ENCODE measurements at places on chromosomes 16 and 17.

- no peak for DNase-seq
These were observed 172.8 kb downstream of the RBFOX3 start for GRCh38 chr17:79438058-79438457.

GRCh38 chr16:54006693-54007092 is 279.9 kb downstream of the IRX3 start:
- no peak for DNase-seq

- no peak for DNase-seq
These were observed 5.2 kb upstream of the ZNF821 start for GRCh38 chr16:71889147-71889546.

- peak; percentile 71 for DNase-seq
These were observed 24.9 kb downstream of the SBK1 start for GRCh38 chr16:28317040-28317880.

GRCh38 chr17:8949061-8949661 is 16.3 kb downstream of the PIK3R5 start:
- DNase-seq, result no peak

DNA sequence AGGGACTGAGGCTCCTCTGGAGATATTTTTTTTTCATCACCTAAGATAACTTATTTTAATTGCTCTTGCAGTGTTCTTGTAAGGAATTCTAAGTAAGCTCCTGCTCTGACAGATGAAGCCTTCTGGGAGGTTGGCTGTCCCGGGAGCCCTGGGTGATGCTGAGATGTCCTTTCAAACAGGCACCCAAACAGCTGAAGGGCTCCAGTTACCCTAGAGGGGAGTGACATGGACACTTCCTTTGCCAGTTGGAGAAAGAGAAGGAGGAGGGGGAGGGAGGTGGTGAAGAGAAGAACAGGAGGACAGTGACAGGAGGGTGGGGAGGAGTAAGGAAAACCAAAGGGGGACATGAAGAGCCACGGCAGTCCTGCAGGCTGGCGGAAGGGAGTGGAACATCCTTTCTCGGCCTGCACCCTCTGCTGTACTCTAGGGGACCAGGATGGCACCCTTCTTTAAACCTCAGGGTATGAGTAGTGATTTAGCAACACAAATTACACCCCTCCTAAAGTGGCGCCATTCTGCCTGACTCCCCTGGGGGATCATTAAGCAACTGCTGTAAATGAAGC is 51.8 kb downstream of the MYH3 start:
- no peak for DNase-seq

- DNase-seq, result no peak
These were observed 6.7 kb downstream of the SHMT1 start for GRCh38 chr17:18356624-18357023.

GRCh38 chr16:23320693-23321092 is 18.6 kb downstream of the SCNN1B start:
- DNase-seq, result no peak

DNA sequence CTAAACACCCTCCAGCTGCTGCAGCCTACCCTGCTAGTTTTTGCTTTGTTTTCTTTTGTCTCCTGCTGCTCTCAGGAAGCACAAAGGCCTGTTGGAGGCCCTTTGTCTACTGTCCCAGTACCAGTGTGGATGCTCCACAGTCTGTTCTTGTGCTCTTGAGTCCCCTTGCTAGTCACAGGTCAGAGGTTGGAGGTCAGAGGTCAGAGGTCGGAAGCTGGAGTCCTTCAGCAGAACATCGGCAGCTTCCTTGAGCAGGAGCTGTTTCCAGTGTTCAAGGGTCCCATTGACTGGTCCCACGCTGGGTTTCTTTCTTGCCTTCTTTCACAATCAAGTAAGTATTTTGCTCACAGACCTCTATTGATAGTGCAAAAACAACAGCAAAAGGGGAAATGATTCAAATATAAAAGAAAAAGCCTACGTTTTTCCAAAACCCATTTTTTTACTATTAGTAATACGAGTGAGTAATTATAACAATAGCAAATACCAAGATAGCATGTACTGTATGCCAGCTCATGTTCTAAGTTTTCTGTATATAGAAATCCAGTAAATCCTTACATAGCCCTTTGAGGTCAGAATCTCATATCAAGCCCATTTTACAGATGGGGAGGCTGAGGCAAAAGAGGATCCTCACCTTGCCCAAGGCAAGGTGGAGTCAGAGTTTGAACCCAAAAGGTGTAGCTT is 10.9 kb upstream of the IL34 start:
- DNase-seq, result no peak

DNA sequence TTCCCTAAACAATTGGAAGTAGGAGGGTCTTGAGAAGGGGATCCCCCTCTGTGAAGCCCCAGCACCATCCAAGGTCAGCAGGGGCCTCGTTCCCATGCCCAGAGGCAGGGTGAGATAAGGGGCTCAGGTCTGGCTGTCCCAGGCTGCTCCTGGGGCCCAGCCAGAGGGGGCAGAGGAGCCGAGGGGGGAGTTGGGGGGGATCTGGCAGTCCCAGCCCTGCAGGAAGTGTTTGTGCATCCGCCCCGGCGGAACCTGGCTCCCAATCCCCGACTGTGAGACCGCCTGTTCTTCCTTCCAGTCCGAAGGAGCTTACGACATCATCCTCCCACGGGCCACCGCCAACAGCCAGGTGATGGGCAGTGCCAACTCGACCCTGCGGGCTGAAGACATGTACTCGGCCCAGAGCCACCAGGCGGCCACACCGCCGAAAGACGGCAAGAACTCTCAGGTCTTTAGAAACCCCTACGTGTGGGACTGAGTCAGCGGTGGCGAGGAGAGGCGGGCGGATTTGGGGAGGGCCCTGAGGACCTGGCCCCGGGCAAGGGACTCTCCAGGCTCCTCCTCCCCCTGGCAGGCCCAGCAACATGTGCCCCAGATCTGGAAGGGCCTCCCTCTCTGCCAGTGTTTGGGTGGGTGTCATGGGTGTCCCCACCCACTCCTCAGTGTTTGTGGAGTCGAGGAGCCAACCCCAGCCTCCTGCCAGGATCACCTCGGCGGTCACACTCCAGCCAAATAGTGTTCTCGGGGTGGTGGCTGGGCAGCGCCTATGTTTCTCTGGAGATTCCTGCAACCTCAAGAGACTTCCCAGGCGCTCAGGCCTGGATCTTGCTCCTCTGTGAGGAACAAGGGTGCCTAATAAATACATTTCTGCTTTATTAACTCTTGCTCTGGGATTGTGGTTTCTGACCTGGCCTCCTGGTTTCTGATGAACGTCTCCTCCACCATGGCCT is 14.9 kb downstream of the GPRC5C start:
- DNase-seq, result no peak

DNA sequence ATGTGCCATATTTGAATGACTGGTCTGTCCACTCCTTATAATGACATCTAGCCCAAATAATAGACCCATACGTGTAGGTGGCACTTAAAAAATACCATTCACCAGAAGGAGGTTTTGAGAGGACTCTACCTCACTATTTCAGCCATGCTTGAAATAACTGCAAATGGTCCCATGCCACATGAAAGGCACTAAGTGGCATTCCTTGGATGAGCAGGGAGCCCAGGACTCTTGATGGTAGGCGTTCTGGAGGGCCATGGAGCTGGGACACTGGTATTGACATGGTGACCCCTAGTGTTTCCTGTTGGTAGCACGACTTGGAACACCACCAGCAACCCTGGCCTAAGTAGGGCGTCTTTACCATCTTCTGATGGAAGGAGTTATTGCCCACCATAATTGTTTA is 148.7 kb upstream of the ZFHX3 start:
- DNase-seq, result peak; percentile 2

DNA sequence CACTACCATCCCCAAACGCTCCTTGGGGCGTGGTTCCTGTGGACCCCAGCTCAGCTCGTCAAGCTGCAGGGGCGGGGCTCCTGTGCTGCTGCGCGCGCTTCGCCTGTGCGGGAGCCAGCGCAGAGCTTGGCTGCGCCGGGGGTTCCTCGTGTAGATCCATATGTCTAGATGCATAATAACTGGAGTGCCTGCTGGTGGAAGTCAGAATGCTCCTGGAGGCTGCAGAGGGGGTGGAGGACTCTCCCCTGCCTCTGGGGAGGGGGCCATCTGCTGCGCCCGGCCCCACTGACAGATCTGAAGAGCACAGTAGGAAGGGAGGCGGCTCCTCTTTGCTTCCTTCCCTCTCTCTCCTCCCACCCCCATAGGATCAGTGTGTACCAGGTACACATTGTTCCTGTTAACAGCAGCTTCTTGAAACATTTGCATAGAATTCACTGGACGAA is 4.6 kb downstream of the RASD1 start:
- no peak for DNase-seq

DNA sequence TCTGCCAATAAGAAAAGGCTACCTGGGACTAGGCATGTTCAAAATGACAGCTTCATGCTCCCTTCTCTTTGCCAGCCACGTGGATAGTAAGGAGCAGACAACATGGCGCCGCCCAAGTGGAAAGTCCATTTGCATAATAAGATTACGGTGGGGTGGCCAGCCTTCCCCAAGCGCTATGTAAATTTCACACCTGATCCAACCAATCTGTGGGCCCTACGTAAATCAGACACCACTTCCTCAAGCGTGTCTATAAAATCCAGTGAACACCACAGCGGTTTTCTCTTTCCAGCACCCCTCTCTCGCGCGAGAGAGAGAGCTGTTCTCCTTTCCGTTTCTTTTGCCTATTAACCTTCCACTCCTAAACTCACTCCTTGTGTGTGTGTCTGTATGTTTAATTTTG is 140.3 kb upstream of the ERCC4 start:
- no peak for DNase-seq

DNA sequence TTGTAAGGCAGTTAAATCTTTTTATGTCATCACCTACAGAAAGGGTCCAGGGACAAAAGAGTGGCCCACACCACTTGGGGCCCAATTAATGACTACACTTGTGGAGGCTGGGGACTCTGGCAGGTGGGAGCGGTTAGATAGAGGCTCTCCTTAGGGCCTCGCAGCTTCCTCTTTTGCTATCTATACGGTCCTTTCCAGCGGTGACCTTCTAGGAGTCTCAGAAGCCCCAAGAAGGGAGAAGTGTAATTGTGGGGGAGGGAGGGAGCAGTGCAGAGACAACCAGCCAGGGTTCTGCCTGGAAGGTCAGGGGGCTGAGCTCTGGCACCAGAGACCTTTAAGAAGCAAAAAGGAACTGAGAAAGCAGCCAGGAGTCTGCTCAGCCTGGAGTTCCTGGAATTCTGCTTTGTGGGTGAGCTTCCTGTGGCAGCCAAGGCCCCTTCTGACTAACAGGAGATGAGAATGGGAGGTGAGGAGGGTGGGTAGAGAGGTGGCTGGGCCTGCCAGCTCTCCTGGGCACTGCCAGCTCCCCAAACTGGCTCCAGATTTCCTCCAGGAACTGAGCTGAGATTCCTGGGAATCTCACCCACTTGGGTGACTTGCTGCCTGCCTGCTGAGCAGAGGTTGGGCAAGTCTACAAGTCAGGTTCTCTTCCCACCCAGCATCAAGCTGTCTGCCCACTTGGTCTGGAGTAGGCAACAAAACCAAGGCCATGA is 16.3 kb upstream of the MAP3K14 start:
- DNase-seq, result no peak

DNA sequence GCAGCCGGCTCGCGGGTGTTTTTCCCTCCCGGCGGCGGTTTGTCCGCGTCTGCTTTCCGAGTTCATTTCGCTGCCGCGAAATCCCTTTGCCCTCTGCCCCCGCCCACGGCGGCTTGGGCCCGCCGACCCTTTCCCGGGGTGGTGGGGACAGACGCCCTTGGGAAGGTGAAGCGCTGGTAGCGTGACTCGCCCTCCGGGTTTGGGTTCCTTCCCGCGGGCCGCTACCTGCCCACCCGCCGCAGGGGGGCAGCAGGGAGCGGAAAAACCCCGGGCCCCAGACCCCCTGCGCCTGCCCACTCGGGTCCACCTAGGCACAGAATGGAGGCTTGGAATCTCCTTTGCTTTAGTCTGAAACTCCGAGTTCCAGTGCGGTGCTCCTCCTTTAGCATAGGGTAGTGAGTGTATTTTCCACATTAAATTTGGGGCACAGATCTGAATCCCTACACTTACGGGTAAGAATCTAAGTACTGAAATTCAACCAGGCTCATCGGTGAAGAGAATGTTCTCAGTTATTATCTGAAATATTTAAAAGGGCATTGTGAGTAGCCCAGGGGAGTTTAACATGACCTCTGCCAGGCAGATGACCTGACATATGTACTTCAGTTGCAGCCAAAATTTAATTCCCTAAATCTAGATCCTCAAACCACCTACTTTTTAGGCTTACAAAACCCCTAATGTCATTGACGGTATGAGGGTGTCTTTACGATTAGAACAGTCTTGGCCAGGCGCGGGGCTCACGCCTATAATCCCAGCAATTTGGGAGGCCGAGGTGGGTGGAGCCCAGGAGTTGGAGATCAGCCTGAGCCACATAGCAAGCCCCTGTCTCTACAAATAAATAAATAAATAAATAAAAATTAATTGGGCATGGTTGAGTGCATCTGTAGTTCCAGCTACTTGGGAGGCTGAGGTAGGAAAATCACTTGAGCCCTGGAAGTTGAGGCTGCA is 1.0 kb downstream of the NME2 start:
- DNase-seq, result peak; percentile 75

DNA sequence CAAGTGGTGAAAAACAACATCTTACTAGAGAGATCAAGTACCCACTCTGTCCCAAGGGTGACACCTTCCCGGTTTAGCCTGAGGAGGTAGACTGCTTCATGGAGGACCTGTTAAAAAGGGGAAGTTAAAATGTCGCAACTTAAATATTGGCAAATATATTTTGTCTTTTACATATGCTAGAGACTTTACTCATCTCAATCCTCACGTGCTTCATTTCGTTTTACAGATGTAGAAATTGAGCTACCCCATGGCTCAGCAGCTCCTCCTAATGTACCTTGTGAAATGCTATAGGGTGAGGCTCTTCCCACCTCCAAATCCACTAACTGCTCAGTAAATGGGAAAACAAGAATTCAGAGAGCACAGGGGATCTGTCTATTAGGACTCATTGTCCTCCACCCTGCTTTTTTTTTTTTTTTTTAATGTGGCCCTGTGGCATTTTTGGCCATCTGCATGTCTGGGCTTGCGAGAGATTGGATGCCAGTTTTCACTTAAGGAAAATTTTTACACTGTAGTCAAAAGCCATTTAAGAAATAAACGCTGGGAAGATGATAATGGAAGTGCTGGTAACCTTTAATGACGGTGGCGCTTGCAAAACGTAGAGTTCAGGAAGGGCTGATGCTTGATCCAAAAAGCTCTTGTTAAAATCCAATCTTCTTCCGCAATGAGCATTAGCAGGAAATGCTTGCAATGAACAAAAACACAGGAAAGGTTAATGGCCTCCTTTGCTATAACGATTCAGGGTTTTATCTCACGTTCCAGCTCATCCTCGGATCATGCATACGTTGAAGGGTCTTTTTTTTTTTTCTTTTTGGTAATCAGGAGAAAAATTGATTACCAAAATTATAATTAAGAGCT is 39.8 kb downstream of the HSBP1 start:
- DNase-seq, result no peak

GRCh38 chr16:76577003-76577402 is 299.8 kb downstream of the CNTNAP4 start:
- DNase-seq, result no peak

- DNase-seq, result peak; percentile 57
These were observed 11.5 kb downstream of the ZNF597 start for GRCh38 chr16:3431779-3432219.
